ENCODE measurements at places on chromosomes 5 and 9.

DNA sequence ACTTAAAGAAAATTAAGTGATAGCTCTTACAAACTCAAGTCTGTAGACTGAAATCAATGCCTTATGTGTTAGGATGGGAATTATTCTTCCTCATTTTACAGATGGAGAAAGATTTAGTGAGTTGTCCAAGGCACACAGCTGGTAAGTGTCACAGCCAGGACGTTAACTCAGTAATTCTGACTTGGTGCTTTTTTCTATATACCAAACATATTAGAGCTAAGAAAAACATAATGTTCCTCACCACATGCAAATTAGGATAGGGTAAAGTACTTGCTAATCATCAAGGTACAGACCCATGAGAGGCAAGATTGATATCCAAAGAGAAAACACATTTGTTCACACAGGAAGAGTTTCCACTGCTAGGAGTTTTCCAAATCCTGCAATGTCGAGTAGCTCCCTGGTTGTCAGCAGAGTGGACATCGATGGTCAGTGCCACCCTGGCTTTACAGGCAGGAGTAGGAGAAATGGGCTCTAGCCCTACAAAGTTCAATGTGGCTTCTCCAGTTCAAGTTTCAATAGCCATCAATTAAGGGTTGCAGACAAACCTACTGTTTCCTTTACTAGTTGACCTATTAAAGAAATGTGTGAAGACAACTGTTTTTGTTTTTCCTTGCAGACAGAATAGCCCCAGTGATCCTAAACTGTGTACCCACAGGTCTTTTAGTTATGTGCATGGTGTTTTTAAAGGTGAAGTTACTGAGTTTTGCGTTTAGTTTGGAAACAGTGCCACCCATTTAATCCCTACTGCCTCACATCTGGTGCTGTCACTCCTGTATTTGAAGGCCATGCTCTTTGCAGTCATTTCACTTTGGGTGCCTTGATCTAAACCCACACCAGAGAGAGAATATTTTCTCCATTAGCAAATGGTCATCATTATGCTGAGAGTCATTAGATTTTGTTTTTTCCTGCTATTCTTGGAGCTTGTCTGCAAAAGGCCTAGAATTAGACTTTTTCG lies 460.8 kb upstream of the SMARCA2 start:
- DNase-seq: no peak

DNA sequence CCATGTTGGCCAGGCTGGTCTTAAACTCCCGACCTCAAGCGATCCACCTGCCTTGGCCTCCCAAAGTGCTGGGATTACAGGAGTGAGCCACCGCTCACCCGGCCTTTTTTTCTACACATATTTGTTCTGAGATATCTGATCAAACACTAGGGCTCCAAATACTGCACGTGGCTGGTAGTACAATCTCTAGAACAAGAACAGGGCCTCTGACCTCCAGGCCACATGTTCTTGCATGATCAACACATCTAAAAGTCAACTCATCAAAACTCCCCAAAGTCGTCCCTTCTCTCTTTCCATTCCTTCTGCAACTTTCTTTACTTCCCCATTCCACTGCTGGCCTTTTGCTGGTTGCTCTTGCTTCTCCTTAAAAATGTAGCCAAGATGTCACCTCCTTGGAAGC lies 113.3 kb upstream of the LHFPL2 start:
- DNase-seq: no peak

DNA sequence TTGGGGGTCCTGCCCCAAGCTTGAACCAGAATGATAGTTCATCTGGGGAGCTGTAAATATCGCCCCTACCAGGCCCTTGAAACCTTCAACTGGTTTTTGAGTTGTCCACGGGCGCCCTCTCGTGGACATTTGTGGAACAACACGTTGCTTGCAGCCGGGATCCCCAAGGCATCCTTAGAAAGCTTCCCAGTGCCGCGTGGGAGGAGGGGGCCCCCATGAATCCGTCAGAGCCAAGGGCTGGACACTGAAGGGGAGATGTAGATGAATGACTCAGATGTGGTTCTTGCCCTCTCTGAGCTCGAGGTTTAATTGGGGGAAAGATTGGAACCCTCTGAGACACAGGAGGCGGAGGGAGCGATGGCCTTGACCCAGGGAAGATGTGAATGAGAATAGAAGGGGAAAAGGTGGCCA lies 31.8 kb upstream of the ORM1 start:
- DNase-seq: peak; percentile 85

- DNase-seq: no peak
Observed at GRCh38 chr9:77750284-77750683, 102.2 kb upstream of the GNA14 start.

DNA sequence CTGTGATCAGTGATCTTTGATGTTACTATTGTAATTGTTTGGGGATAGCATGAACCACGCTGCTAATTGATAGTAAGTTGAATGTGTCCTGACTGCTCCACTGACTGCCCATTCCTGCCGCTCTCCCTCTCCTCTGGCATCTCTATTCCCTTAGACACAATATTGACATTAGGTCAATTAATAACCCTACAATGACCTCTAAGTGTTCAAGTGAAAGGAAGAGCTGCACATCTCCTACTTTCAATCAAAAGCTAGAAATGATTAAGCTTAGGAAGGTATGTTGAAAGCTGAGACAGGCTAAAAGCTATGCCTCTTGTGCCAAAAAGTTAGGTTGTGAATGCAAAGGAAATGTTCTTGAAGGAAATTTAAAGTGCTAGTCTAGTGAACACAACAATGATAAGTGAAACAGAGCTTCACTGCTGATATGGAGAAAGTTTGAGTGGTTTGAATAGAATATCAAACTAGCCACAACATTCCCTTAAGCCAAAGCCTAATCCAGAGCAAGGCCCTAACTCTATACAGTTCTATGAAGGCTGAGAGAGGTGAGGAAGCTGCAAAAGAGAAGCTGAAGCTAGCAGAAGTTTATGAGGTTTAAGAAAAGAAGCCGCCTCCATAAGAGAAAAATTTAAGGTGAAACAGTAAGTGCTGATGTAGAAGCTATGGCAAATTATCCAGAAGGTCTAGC lies 12.9 kb downstream of the CLINT1 start:
- no peak for DNase-seq

GRCh38 chr9:99078717-99079116 lies 26.2 kb upstream of the TGFBR1 start:
- peak; percentile 41 for DNase-seq

DNA sequence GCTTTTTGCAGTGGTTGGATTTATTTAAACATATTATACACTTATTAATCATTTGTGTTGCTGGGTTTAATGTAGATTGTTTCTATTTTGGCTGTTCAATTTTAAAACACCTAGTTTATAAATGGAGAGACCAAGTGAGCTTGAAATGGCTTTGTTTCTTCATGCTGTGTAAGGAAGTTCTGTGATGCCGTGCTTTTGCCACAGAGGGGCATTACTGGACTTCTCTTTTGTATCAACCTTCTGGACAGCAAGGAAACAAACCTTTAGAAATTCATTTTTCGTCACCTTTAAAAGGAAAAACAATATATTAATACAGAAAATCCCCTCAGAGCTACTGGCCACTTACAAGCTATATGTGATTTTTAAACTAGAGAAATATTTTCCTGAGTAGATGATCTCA lies 81.9 kb downstream of the DMRTA1 start:
- DNase-seq: no peak

- no peak for DNase-seq
Observed at GRCh38 chr9:5626727-5627634, 1.9 kb upstream of the RIC1 start.

- no peak for DNase-seq
Observed at GRCh38 chr5:160473681-160474080, 52.0 kb downstream of the PTTG1 start.

GRCh38 chr9:113807173-113808061 lies 68.7 kb upstream of the ZNF618 start:
- DNase-seq: no peak

- DNase-seq: no peak
Observed at GRCh38 chr5:106418196-106418595, 1252.5 kb downstream of the EFNA5 start.

DNA sequence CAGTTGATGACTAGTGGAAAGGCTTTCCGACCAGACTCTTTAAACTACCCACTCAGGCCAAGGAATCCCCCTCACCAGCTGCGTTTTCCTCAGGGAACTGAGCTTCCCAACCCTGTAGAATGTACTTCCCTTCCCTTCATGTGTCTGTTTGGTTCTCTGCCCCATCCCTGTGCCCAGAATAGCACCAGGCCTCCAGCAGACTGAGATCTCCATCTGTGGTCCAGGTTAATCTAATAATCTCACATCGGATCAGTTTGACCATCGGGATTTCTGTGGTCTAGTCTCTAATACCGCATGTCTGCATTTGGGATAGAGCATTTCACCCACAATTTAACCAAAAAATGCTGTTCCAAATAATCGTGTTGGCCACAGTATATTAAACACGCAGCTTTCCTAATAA lies 237.2 kb downstream of the ROR2 start:
- DNase-seq: no peak

GRCh38 chr5:150616506-150616905 lies 24.0 kb upstream of the SYNPO start:
- no peak for DNase-seq

GRCh38 chr5:96388176-96388575 lies 44.9 kb downstream of the PCSK1 start:
- DNase-seq: no peak

GRCh38 chr9:83425240-83425639 lies 113.0 kb downstream of the FRMD3 start:
- DNase-seq: no peak

GRCh38 chr5:50744776-50745175 lies 78.3 kb downstream of the PARP8 start:
- no peak for DNase-seq

DNA sequence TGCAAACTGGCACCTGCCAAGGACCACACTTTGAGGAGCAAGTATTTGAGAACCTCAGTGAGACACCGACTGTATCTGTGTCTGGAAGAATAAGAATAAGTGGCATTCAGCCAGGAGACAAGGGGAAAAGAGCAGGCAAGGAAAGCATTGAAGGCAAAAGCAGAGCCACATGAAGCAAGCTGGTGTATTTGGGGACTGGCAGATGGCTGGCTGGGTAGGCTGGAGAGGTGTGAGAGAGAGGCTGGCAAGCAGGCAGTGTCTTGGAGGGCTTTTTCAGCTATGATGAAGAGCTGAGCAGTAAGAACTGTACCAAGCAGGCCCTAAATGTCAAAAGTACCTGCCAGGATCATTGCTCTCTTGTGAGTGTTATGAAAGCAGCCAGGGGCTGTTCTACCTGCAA lies 14.1 kb upstream of the C5orf58 start:
- DNase-seq: no peak

DNA sequence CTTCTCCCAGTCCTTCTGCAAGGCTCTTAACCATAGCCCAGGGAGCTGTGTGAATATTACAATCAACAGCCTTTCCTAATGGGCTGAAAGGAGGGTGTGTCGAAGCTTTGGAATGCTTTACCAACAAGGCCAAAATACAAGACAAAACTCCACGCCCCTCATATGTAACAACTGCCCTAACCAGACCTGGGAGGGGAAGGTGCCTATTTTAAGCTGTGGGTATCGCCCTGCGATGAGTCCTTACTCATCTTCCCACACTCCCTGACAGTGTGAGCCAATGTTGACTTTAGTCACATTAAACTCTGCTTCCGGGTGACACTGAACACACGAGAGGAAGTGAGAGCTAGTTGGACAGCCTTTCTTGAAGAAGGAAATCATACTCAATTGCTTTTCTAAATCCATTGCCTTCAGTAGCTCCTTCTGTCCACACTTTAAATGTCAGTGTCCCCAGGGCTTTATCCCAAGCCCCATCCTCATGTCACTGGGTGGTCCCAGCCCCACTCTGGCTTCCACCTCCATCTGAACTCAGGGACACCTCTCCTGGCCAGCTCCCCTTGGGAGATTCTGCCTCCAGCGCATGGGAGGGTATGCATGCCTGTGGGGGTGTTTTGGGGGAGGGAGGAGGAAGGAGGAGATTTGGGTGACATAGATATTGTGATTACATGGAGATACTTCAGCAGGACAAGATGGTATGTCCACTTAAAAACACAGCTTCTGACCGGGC lies 6.5 kb upstream of the TBC1D9B start:
- no peak for DNase-seq

- no peak for DNase-seq
Observed at GRCh38 chr9:116323012-116323411, 169.4 kb downstream of the PAPPA start.

DNA sequence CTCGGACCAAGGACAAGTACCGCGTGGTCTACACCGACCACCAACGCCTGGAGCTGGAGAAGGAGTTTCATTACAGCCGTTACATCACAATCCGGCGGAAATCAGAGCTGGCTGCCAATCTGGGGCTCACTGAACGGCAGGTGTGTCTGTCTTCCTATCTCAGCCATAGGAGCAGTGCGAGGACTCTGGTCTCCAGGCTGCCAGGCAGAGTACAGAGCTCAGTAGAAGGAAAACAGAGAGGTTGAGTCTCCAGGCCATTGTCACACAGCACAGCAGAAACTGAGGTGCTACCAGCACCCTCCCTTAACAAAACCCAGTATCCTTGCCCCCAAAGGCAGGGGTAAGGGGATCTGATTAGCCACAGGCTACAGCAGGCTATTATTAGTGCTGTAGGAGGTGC lies 7.1 kb upstream of the SLC6A7 start:
- DNase-seq: no peak

- DNase-seq: no peak
Observed at GRCh38 chr9:73527521-73527920, 375.9 kb downstream of the ANXA1 start.

DNA sequence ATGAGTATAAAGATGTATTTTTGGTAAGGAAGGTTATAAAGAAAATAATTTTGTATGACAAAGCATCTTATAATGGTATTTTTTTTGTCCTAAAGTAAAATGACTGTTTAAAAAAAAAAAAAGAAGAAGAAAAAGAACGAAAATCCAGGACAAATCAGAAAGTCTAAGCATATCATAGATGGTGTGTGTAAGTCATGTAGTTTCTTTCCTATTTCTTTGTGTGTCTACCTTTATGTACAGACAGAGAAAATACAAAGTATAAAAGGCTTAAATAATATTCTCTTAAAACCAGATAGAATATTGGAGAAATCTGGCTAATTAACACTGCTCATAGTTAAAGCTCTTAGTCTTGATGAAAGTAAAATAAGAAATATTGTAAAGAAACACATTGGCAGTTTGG lies 7.7 kb downstream of the RIGI start:
- no peak for DNase-seq

GRCh38 chr5:4636378-4636777 lies 503.8 kb upstream of the ADAMTS16 start:
- DNase-seq: no peak

GRCh38 chr5:77224672-77225355 lies 14.3 kb downstream of the PDE8B start:
- DNase-seq: no peak

DNA sequence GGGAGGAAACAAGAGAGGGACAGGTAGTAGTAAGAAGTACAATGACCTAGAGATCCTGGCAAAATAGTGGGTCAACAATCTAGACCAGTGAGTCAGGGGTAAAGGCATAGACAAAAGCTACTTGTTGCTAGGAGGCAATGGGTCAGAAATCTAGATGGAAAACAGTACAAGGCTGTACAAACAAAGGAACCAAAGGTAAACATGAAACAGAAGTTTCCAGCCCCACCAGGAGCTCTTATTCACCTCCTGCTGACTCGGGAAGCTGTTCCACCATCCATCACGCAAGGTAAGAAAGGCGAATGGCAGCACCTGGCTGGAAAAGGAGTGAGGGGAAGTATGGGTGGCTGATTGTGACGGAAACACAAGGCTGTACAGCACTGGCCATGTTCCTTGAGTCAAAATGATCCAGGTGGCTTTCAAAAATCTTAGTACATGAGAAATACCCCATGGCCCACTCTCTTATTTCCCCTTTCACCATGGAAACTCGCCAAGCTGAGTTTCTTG lies 70.5 kb upstream of the RAI14 start:
- DNase-seq: no peak
